ENCODE measurements at places on chromosomes 4 and X.

DNA sequence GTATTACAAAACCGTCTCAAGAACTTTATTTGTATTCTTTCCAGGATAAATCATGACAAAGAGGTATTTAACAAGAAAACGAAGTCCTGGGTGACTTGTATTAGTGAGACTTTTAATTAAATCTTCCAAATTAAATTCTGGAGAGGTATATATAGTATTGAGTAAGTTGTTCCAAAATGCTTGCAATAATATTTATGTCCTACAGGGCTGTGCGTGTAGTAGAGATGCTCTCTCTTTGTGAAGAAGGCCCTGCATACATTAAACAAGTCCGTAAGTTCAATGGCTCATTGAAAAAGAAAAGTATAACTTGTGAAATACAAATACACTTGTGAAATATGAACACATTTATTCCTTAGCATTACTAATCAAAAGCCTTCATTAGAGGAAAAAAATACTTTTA lies 211.4 kb downstream of the ARHGAP24 start:
- DNase-seq, result no peak

GRCh38 chr4:75643651-75644050 lies 13.3 kb upstream of the CDKL2 start:
- DNase-seq, result no peak

DNA sequence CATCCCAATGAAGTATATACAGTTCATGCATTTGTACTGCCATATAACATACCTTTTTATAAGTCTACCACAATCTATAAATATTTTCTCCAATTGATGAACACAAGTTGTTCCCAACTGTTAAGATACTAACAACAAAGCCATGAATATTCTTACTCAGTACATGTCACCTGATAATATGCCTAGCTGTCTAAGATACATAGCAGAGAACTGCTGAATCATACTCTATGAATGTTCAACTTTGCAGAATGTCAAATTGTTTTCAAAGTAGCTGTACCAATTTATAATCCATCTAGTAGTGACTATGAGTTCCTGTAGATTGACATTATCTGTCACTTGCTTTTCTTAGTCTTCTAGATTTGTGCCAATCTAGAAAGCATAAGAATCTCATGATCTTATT lies 84.9 kb downstream of the RAB28 start:
- no peak for DNase-seq

DNA sequence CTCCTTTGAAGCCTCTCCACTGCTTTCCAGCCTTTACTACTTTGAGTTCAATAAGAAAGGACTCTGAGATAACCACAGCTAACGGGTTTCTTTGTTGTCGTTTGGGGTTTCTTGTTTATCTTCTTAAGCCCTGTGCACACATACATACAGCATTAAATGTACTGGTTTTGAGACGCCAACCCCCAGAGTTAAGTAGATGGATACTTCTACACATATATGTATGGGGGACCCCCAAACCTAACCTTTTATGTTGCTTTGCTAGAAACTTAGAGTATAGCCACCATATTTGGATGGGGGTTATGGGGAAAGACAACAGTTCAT lies 697 bp downstream of the CEP135 start:
- DNase-seq, result no peak

GRCh38 chr4:78776729-78777575 lies 802 bp downstream of the BMP2K start:
- no peak for DNase-seq

GRCh38 chr4:97500423-97500822 lies 642.9 kb downstream of the STPG2 start:
- no peak for DNase-seq

DNA sequence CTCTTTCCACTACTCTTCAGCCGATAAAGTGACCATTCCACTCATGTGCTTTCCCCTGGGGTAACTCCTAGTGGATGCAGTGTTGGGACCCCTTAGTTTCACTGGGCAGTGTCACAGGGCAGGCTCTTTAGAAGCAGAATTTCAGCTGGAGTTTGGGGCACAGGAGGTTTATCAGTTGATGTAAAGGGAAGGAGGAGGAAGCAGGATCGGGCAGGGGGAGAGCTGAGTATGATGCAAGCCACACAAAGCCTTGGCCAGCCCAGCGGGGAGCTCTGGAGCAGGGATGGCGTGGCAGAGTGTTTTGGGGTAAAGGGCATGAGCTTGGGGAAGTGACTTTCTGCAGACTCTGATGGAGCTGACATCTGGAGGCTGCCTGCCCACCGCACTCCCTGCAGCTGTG lies 19.3 kb downstream of the WDR13 start:
- DNase-seq, result no peak

- no peak for DNase-seq
Observed at GRCh38 chrX:39903937-39904336, 193.8 kb downstream of the BCOR start.

DNA sequence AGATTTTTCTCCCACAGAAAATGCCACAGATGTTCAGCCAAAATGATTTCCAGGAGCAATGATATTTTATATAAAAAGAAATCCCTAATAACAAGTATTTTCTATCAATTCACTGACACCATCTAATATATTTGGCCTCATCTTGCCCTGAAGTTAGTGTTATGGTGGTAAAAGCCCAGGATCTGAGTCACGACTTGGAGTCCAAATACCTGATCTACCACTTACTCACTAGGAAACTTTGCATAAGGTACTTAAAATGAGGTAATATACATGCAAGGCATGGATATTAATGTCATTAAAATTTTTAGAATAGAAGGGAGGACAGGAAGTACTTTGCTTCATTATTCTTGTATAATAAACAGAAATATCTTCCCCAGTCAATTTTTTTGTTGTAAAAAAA lies 16.3 kb downstream of the PPP3CA start:
- DNase-seq, result no peak

GRCh38 chrX:12751887-12752286 lies 39.3 kb upstream of the PRPS2 start:
- no peak for DNase-seq

GRCh38 chr4:155941085-155941790 lies 12.4 kb downstream of the CTSO start:
- no peak for DNase-seq

GRCh38 chr4:78584863-78585547 lies 33.4 kb downstream of the ANXA3 start:
- DNase-seq, result no peak

DNA sequence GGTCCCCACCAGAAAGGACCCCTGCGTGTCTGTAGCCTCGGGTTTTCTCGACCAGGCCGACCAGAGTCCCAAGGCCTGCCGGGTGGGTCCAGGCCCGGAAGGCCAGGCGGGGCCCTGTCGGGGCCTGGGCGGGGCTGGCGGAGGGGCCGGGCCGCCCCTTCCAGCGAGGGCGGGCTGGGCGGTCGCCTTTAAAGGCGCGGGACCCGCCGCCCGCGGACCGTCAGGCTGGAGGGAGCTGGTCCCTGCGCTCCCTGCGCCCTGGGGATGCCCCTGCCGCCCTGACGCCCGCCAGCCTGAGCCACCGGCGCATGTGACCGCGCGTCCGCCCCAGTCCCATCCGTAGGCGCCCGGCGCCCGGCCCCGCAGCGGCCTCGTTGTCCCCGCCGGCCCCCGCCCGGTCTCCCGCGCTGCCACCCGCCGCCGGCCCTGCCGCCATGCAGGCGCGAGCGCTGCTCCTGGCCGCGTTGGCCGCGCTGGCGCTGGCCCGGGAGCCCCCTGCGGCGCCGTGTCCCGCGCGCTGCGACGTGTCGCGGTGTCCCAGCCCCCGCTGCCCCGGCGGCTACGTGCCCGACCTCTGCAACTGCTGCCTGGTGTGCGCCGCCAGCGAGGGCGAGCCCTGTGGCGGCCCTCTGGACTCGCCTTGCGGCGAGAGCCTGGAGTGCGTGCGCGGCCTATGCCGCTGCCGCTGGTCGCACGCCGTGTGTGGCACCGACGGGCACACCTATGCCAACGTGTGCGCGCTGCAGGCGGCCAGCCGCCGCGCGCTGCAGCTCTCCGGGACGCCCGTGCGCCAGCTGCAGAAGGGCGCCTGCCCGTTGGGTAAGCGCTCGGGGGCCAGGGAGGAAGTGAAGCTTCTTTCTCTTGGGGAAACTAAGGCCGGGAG lies at the start of gene HTRA3:
Gene HTRA3 (plus strand): TSS at position 220 of the 883 bp plus-strand sequence. CDS start 215 bp downstream, at position 435.
- DNase-seq, result no peak

DNA sequence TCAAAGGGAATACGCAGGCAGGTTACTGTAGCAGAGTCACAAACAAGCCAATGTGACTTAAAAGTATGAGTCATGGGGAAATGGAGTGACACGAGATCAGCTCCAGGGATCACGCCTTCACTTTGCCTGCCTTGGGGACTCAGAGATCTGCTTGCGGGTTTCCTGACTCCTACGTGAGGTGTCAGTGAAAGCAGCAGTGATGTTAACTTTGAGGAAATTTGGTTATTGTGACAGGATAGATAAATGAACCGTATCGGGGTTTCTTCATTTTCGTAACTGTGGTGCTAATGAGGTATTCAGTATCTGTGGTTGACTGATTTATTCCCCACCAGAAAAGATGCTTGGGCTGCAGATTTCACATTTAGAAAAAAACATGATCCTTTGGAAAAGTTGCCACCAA lies 383.3 kb upstream of the ZFP42 start:
- DNase-seq, result no peak

DNA sequence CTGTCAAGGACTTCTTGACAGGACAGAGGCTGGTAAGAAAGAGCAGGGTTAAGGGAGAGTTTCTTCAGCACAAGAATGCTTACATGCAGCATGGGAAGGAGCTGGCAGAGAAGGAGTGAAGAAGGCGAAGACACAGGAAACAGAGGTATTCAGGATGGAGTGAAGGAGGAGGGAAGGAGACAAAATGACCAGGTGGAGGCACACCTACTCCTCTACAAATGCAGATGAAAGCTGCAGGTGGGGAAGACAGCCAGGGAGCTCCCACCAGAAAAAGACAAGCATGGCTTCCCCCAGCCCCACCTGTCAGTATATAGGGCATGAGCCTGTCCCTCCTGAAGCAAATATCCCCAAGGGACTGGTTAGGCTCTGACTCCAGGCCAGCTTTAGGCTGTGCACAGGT lies 29.6 kb upstream of the NKRF start:
- DNase-seq, result no peak

DNA sequence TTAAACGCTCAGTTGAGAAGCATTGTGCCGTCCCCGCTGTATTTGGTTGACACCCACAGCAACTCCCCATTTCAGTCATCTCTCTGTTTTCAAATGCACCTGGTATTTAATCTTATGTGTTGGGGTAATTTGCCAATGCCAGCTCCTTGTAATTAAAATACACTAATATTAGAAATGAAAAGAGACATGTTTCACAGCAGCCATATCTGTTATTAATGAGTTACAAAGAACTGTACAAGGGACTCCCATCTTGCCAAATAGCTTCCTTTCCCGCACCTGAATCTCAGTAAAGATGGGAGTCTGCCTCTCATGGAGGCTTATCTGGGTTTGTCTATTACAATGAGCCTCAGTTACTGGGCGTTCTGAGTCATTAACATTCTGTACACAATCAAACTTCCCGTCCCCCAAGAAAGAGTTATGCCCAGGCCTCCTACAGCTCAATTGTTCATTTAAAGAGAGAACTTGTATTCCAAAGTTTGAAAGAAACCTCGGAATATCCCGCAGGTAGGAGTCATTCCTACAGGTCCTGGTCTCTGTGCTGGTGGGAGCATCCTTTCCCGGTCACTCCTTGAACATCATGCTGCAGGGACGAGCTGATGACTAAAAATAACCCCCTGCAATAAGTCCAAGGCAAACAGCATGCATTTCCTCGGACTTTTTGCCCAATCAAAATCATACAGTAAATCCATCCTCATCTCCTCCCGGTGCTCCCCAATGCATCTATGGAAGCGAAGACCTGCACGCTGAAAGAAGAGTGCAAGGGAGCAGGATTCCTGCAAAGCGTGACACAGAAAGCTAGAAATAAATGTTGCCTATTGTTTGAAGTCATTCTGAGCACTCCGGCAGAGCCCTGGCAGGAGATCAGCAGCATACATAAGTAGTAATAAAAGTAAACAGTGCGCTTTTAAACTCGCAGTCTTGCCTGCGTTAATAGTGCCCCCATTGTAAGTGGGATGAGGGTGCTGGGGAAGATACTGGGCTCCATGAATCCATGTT lies 926 bp downstream of the NDP start:
- DNase-seq, result no peak

DNA sequence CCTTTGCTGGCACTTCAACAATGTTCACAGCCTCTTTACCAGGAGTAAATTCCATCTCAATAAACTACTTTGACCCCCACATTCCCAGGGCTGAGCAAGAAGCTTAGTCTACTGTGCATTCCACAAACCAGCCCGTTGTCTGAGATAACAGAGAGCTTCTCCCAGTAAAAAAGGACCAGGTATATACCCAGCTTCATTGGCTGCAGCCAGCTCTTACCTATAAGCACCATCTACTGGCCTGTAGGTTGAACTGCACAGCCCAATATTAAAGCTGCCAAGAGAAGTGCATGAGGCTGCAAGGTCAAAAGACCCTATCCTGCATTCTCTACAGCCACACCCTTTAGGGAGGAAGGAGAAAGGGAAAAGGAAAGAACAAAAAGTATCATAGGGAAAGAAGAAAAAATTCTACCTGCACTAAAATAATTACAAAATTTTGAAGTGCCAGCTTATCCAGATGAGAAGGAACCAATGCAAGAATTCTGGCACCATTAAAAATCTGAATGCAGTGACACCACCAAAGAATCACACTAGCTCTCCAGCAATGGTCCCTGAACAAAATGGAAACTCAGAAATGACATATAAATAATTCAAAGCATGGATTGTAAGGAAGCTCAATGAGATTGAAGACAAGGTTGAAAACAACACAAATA lies 45.7 kb upstream of the INTU start:
- no peak for DNase-seq

DNA sequence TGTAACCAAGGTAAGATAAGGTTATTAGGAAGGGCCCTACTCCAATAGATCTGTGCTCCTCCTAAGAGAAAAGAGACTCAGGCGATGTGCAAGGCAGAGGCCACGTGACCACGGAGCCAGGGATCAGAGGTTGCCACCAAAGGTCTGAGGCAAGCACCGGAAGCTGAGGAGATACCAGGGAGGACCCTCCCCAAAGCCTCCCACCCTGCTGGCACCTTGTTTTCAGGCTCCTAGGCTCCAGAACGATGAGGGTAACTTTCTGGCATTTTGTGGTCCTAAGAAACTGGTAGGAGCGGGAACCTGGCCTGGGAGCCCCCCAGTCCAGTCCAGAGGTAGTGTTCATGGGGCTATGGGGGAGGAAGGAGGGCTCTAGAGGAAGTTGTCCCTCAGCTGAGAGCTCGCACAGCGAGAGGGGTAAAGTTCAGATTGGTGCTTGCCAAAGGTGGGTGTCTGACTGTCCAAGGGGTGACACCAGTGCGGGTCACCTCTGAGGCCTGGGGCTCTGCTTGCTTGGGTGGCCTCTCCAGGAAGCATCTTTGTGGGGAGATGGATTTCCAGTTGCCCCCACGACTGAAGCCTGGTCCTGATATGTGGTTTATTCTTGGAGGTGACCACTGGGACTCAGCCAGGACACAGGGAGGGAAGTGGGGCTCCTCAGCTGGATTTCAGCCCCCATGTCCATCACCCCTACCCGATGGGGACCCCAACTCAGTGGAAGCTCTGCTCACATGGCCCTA lies 7.5 kb upstream of the LETM1 start:
- no peak for DNase-seq

GRCh38 chrX:53317365-53318069 lies 36.1 kb upstream of the IQSEC2 start:
- DNase-seq, result peak; percentile 61

DNA sequence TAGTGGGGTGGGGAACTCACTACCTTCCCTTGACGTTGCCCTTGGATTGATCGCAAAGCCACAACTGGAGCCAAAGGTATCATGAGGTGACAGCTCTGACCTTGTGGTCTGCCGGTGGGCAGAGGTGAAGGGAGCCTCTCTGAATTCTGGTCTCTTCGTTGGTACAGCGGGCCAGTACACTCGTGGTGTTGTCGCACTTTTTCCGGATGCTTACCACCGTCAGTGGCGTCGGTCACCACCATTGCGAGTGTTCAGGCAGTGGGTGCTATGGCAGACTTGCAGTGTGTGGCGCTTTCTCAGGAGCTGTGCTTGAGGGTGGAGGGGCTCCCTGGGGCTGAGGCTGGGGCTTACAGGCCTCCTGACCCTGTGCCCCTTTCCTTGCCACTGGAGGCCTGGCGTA lies 5.2 kb upstream of the GRPEL1 start:
- no peak for DNase-seq

All from D721Med (cell line).